ENCODE measurements at places on chromosomes 11 and 22. TPM values are rescaled to one million over a fixed set of nuclear protein-coding genes. Genes with fewer than 3 reads are reported as not detected.

DNA sequence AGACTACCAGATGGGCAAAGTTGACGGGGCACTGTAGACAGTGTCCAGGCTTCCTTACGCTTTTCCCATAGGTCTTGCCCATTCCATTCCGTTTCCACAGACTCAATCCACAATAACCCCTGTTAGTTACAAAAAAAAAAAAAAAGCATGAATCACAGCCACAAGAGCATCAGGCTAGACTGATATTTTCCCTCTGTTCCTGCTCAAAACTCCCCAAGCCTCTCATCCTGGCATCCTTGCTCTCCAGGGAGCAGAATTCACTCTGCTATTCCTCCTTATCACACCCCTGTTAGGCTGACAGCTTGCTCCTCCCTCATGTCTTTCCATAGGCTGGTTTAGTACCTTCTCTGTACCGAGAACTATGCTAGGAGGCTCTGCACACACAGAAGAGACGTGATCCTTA, 42.2 kb downstream of the TMEM123 start:
- H3K4me1 ChIP-seq: peaks cover 5% of the 10 kb centered on the region
- H3K27ac ChIP-seq: no peak overlapping the region
- DNase-seq: peak; percentile 33
- no peaks in the 10 kb centered on the region for H3K27me3 ChIP-seq
- H3K36me3 ChIP-seq: peaks cover 5% of the 10 kb centered on the region

DNA sequence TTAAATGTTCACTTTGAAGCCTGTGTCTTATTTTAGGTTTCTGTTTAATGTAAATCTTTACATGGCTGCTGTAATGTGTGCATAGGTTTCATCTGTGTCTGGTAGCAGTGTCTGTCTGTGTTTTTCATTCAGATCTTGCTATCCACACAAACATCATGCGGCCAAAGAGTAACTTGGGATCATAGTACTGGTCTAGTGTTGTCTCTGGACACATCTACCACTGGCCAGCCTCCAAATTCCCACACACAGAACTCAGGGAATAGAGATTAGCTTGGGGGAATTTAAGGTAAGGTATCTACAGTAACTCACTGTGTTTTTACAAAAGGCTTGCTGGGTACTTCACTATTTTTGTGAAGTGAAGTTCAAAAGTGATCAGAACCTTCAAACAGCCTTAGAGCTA, 32.1 kb upstream of the ZNF143 start:
- H3K4me3 ChIP-seq: no peak overlapping the region
- no peak for DNase-seq
- no peak overlapping the region for H3K27ac ChIP-seq
- H3K27me3 ChIP-seq: no peaks in the 10 kb centered on the region
- H3K36me3 ChIP-seq: peaks cover 3% of the 10 kb centered on the region

DNA sequence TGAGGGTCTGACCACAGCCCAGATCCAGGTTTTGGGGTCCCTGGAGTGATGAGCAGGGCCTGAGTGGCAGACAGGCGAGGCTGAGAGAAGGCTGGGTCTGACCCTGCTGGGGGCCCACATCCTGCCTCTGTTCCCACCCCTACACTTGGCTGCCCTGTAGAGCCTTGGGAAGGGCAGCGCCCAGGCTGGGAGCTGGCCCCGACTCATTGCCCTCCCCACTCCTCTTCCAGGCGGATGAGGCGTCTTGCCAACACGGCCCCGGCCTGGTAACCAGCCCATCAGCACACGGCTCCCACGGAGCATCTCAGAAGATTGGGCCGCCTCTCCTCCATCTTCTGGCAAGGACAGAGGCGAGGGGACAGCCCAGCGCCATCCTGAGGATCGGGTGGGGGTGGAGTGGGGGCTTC, 4.9 kb downstream of the DERL3 start:
- no peak overlapping the region for H3K27ac ChIP-seq
- no peak overlapping the region for H3K4me3 ChIP-seq
- H3K36me3 ChIP-seq: peaks cover 3% of the 10 kb centered on the region
- DNase-seq: peak; percentile 16
- no peaks in the 10 kb centered on the region for H3K27me3 ChIP-seq

- no peak overlapping the region for H3K4me3 ChIP-seq
- H3K36me3 ChIP-seq: no peaks in the 10 kb centered on the region
- H3K27ac ChIP-seq: no peak overlapping the region
Measured at GRCh38 chr11:3245071-3245470, 12.9 kb upstream of the MRGPRE start.

HYOU1 gene
- total RNA-seq: 306 TPM

MICAL3 gene
- total RNA-seq: 74.0 TPM

PLEKHA7 gene
- 59.7 TPM for total RNA-seq

DNA sequence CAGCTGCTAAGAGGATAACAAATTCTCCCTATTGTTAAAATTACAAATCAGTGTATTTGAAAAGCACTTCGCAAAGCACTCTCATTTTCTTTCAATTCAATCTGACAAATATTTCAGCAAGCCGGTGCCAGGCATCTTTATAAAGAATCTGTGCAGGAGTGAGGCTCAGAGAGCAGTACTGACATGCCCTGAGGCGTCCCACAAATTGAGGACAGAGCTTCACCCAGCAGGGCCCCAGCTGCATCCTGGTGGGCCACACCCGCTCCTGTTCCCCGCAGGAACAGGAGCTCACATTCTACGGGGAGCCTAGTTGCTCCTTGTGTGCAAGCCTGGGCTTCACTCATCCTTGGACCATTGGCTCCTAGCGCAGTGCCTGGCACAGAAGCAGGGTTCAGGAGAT, 60.9 kb upstream of the EIF3D start:
- no peaks in the 10 kb centered on the region for H3K36me3 ChIP-seq
- DNase-seq: no peak
- no peak overlapping the region for H3K4me3 ChIP-seq
- H3K4me1 ChIP-seq: no peaks in the 10 kb centered on the region

- H3K27ac ChIP-seq: no peak overlapping the region
- no peaks in the 10 kb centered on the region for H3K4me1 ChIP-seq
- H3K4me3 ChIP-seq: no peak overlapping the region
- no peaks in the 10 kb centered on the region for H3K27me3 ChIP-seq
- DNase-seq: no peak
Measured at GRCh38 chr11:48025984-48026340, 45.6 kb downstream of the PTPRJ start.

HBE1 gene
- total RNA-seq: not detected

DNA sequence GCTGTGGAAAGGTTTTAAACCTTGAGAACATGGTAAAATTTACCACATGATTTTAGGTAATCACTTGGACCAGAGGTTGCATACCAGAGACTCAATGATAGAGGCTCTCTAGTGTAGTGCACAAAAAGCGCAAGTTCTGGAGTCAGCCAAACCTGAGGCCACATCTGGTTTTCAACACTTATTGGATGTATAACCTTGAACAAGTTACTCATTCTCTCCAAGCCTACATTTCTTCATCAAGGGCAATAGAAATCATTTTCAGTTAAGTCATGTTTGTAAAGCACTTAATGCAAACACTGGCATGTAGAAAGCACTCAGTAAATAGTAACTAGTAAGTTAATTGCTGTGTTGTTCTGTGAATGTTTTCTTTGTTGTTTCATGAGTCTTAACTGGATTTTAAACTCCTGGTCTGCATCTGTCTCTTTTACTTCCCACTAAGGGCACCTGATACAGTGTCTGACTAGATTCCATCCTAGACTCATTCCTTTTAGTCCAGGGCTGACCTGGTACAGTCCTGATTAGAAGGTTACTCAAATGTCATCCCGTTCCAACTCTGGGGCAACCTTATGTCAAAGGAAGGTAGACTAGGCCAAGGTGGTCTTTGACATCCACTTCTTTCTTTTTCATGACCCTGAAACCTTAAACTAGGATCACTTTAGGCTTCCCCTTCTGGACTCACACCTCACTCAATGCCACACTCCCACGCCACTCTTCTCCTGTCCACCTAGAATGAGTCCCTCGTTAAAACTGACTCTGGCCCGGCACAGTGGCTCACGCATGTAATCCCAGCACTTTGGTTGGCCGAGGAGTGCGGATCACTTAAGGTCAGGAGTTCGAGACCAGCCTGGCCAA, 34.5 kb upstream of the EED start:
- H3K36me3 ChIP-seq: no peaks in the 10 kb centered on the region
- peaks cover 56% of the 10 kb centered on the region for H3K4me1 ChIP-seq
- H3K27me3 ChIP-seq: no peaks in the 10 kb centered on the region

- no peaks in the 10 kb centered on the region for H3K36me3 ChIP-seq
- H3K4me1 ChIP-seq: peaks cover 10% of the 10 kb centered on the region
- peak; percentile 59 for DNase-seq
- H3K4me3 ChIP-seq: no peak overlapping the region
- H3K27me3 ChIP-seq: no peaks in the 10 kb centered on the region
Measured at GRCh38 chr11:129410395-129410960, 34.8 kb downstream of the BARX2 start.

GRCh38 chr11:95524314-95525036, 265.1 kb downstream of the FAM76B start:
- H3K4me3 ChIP-seq: no peak overlapping the region
- H3K27ac ChIP-seq: no peak overlapping the region
- H3K4me1 ChIP-seq: no peaks in the 10 kb centered on the region
- no peaks in the 10 kb centered on the region for H3K27me3 ChIP-seq

- peak overlapping the region; percentile 43 for H3K4me3 ChIP-seq
- DNase-seq: peak; percentile 61
- H3K27me3 ChIP-seq: no peaks in the 10 kb centered on the region
- H3K27ac ChIP-seq: peak overlapping the region; percentile 89
Measured at GRCh38 chr11:76236092-76236999, 30.0 kb upstream of the WNT11 start.

DNA sequence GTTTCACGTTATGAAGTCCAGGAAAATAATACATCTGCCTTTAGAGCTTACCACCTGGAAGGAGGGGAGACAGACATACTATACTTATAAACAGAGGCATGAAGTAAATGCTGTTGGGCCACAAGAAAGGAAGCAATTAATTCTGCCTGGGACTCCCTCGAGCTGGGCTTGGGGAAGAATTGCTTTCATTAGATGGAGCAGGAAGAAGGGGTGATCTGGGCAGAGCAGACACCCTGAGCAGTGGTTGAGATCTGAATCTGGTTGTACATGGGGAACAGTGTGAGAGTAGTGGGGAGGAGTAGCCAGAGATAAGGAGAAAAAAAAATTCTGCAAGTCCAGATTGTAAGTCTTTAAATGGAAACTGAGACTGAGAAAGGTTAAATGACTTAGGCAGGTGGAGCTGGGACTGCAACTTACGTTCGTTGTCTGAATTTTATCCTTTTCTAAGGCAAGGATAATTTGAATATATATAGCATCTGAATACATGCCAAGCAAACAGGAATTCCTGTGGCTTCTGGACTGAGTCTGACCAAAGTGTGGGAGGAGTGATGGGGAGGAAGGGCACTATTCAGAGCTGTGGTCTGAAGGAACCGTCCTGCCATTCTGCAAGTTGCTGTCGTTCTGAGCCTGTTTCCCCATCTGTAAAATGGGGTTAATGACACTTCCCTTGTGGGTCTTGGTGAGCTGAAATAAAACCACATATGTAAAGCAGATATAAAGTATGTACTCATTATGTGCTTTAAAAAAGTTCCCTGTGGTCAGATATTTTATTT, 7.9 kb downstream of the NCAM1 start:
- no peaks in the 10 kb centered on the region for H3K36me3 ChIP-seq
- DNase-seq: no peak
- H3K4me1 ChIP-seq: no peaks in the 10 kb centered on the region
- no peak overlapping the region for H3K27ac ChIP-seq
- H3K4me3 ChIP-seq: no peak overlapping the region

GRCh38 chr11:119181677-119182412, 3.4 kb upstream of the NHERF4 start:
- peaks cover 17% of the 10 kb centered on the region for H3K4me1 ChIP-seq
- H3K27ac ChIP-seq: no peak overlapping the region
- no peak for DNase-seq
- no peaks in the 10 kb centered on the region for H3K36me3 ChIP-seq
- H3K27me3 ChIP-seq: no peaks in the 10 kb centered on the region

DNA sequence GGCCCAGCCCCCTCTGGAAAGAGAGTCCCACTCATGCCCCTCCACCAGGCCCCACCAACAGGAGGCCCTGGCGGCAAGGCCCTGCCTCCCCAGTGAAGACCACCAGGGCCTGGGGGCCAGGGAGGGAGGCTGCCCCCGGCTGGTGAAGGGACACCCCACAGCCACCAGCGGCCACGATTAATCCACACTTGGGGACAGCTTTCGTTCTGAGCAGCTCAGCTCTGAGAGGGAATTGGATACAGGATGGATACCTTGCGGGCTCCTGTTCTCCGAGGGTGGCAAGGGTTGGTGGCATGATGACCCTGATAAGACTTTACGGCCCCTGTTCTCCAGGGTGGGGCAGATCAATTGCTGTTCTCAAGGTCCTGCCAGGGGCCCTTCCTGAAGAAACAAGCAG, 6.9 kb upstream of the NLRP6 start:
- peaks cover 5% of the 10 kb centered on the region for H3K4me1 ChIP-seq
- DNase-seq: no peak
- no peak overlapping the region for H3K27ac ChIP-seq
- no peaks in the 10 kb centered on the region for H3K27me3 ChIP-seq
- no peaks in the 10 kb centered on the region for H3K36me3 ChIP-seq
- H3K4me3 ChIP-seq: no peak overlapping the region

- H3K4me3 ChIP-seq: no peak overlapping the region
- H3K27me3 ChIP-seq: 0 out of 2 replicates have a peak, but pooled peaks cover 1% of the 10 kb centered on the region
- H3K4me1 ChIP-seq: no peaks in the 10 kb centered on the region
- H3K27ac ChIP-seq: no peak overlapping the region
- no peaks in the 10 kb centered on the region for H3K36me3 ChIP-seq
Measured at GRCh38 chr11:130600139-130600538, 151.7 kb downstream of the ADAMTS15 start.

DNA sequence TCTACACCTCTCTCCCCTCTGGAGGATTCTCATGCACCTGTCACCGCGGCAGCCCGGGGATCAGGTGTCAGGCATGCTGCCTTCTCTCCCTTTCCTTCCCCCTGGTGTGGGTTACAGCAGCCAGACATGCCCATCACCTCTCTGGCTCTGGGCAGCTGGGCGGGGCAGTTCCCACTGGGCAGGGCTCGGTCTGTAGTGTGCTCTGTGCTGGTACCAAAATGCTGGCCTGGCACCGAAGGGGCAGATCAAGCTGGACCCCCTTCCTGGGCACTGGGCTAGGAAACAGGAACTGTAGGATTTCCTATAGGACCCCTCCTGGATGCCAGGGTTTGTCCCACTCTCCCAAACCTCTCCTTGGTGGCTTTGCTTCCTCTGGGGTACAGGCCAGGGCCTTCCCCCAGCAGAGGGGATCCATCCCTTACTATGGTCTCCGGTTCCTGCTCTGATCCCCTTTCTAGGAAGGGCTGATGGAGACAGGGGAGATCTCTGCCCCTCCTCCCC, 821 bp downstream of the GAL3ST1 start:
- H3K27me3 ChIP-seq: no peaks in the 10 kb centered on the region
- H3K4me1 ChIP-seq: peaks cover 31% of the 10 kb centered on the region
- peak overlapping the region; percentile 73 for H3K4me3 ChIP-seq
- peak overlapping the region; percentile 63 for H3K27ac ChIP-seq
- H3K36me3 ChIP-seq: peaks cover 2% of the 10 kb centered on the region

GRCh38 chr22:37487571-37487970, 1.4 kb upstream of the MFNG start:
- H3K4me1 ChIP-seq: peaks cover 14% of the 10 kb centered on the region
- DNase-seq: no peak
- peak overlapping the region; percentile 85 for H3K27ac ChIP-seq
- no peak overlapping the region for H3K4me3 ChIP-seq

GRCh38 chr22:26643418-26644100, 13.8 kb upstream of the MIAT start:
- no peak overlapping the region for H3K4me3 ChIP-seq
- no peak overlapping the region for H3K27ac ChIP-seq
- no peak for DNase-seq
- H3K27me3 ChIP-seq: no peaks in the 10 kb centered on the region
- H3K36me3 ChIP-seq: no peaks in the 10 kb centered on the region

- no peak overlapping the region for H3K4me3 ChIP-seq
- no peaks in the 10 kb centered on the region for H3K36me3 ChIP-seq
- H3K4me1 ChIP-seq: no peaks in the 10 kb centered on the region
- H3K27ac ChIP-seq: no peak overlapping the region
- no peak for DNase-seq
- H3K27me3 ChIP-seq: no peaks in the 10 kb centered on the region
Measured at GRCh38 chr11:128530118-128531074, 57.0 kb downstream of the ETS1 start.

TMEM191B gene
- total RNA-seq: 8.6 TPM

OMP gene
- 0.70 TPM for total RNA-seq
